Mammary epithelial cell (primary cell): ENCODE measurements at places on chromosomes 7 and 10. TPM values are rescaled to one million over a fixed set of nuclear protein-coding genes. Genes with fewer than 3 reads are reported as not detected.

SYT15 gene
- under 0.01 TPM for total RNA-seq

TET1 gene
- 0.24 and 0.75 TPM in 2 replicates for total RNA-seq

PRSS58 gene
- total RNA-seq = not detected in 2 replicates

DNA sequence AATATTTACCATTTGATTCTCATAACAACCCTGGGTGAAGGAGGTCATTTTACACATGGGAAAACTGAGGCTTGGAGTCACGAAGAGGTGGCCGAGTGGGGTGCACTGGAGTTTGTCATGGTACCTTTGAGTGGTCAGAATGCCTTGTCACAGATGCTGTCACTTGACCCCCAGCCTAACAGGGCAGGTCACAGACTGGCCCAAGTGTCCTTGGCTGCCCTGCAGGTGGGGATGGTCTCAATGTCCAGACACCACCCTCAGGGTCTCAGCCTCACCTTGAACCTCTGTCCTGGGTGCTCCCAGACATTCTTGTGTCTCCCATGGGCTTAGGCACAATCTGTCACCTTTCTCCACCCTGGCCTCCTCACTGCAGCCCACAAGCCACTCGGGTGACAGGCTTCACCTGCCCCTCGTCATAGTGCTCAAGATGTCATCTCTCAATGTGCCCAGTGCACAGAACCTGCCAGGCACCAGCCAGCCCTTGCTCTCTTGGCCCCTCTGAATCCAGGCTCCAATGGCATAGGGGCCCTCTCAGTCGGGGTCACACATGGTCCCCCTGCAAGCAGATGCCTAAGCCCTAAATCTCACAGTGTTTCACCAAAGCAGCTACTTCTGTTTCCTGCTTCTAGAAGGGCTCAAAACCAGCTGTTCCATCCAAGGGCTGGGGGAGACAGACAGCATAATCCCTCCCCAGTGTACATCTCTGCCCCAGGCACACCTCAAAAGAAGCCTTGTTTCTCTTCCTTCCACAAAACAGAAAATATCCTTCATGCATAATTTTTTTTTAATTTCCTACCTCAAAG is 76.8 kb upstream of the NANOS1 start:
- no peak for DNase-seq

GRCh38 chr10:31622978-31623377 is 304.0 kb downstream of the ZEB1 start:
- DNase-seq = no peak
